ENCODE measurements at places on chromosomes 1 and 21.

- DNase-seq: no peak
These were observed 159.0 kb upstream of the IGSF21 start for GRCh38 chr1:17948594-17948993.

- no peak for DNase-seq
These were observed 77.2 kb upstream of the TARDBP start for GRCh38 chr1:10935246-10935645.

- DNase-seq: no peak
These were observed 107.3 kb upstream of the POU3F1 start for GRCh38 chr1:38153778-38154470.

GRCh38 chr1:50417946-50418599 is 5.2 kb downstream of the DMRTA2 start:
- DNase-seq: no peak

DNA sequence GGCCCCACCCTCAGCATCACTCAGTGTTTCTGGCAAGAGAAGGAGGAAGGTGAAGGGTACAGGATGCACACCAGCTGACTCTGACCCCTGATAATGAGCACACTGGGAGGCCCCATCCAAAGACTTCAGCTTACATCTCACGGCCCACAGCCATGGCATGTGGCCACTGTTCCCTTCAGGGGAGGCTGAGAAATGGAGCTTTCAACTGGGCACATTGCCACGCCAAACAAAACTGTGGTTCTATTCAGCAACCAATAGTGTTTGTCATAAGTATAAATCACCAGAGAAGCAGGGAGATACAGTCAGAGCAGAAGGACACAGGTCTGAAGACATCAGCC is 12.7 kb upstream of the TRAF3IP3 start:
- DNase-seq: no peak

- no peak for DNase-seq
These were observed 137.4 kb downstream of the FGGY start for GRCh38 chr1:59434336-59434735.

- no peak for DNase-seq
These were observed 24.6 kb upstream of the PLA2G2C start for GRCh38 chr1:20210736-20211460.

DNA sequence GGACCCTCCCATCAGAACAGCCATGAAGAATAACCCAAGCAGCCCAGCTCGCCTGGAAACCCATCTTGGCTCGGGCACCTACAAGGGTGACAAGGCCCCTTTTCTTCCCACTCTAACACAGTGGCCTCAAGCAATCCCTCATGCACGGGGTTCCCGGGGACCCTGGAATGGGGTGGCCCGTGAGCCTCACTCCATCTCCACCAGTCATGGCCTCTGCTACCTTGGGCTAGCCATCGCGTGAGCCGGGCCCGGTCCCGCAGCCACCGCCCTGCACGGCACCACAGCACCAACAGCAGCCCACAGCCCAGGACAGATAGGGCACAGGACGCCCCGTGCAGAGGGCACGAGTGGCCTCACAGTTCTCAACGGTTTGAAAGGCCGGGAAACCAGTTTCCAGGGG is 19.0 kb downstream of the WDR4 start:
- DNase-seq: no peak

- no peak for DNase-seq
These were observed 19.5 kb downstream of the OLFM3 start for GRCh38 chr1:101977266-101977665.

GRCh38 chr1:36784147-36784859 is 250.0 kb downstream of the GRIK3 start:
- DNase-seq: no peak

GRCh38 chr1:168330285-168330684 is 49.6 kb downstream of the TBX19 start:
- DNase-seq: no peak

GRCh38 chr1:223545343-223545742 is 120.2 kb downstream of the CAPN8 start:
- DNase-seq: no peak

DNA sequence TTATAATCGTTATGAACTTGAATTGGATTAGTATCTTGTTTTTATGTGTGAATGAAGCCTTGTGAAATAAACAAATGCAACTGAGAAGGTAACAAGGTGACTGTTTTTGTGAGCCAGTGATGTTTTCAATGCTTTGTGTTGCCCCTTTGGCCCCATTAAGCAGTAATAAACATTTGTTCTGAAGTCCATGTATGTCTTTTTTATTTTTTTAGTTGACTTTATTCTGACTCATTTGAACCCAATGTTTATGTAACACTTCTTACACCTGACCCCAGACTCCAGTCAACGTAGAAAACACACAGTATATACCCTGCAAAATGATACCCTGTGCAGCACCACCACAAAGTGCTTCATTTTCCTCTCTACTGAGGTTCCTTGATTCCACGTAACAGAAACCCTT is 4.6 kb upstream of the CACYBP start:
- DNase-seq: no peak

DNA sequence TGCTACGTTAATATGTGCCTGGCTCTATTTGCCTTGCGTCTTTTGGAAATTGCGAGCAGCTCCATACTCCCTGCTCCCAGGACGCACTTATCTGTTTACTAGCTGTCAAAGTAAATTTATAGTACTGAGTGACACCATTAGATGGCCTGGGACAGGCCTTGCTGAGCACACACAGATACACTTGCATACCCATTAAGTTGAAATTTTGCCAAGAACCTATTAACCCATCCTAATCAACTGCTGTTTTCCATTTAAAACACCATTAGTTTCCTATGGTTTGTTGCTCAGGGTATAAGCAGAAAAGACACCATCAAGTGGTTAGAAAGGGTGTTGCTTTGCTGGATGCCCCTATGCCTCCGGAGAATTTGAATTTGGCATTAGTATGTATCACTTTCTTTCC is 187.3 kb downstream of the SLC44A5 start:
- DNase-seq: no peak

- DNase-seq: no peak
These were observed 21.9 kb upstream of the ID3 start for GRCh38 chr1:23581219-23581618.

DNA sequence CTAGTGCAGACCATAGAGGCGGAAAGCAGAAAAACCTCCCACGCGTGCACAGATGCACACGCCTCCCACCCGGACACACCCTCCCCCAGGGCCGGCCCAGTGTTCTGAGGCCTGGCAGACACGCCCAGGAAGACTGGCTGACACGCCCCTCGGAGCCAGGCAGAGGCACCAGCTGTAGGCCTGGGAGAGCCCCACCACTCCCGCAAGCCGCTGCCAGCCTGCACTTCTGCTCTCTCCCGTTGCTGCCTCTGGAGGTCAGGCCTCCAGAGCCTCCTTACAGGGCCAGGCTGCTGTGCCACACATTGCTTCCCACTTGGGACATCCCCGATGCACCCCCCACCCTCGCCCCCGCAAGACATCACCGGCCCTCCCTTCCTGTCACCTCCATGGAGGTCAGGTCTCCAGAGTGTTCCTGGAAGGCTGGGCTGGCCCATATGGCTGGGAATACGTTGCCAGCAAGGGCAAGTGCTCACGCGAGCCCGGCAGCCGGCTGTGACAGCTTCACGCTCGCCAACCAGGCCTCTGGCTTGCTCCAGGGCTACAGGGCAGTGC is 40.4 kb downstream of the CASZ1 start:
- DNase-seq: no peak

DNA sequence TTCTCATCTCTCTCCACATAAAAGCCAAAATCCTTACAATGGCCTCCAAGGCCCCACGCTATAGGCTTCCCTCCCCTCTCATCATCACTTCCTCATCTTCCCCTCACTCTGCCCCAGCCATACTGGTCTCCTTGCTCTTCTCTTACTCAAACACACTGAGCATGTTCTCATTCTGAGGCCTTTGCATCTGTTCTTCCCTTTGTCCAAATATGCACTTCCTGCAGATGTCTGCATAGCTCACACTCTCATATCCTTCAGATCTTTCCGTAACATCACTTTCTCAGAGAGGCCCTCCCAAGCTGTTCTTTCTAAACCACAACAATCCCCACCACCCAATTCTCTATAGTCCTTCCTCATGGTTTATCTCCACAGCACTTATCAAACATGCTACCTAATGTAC is 284.1 kb downstream of the HHIPL2 start:
- no peak for DNase-seq

DNA sequence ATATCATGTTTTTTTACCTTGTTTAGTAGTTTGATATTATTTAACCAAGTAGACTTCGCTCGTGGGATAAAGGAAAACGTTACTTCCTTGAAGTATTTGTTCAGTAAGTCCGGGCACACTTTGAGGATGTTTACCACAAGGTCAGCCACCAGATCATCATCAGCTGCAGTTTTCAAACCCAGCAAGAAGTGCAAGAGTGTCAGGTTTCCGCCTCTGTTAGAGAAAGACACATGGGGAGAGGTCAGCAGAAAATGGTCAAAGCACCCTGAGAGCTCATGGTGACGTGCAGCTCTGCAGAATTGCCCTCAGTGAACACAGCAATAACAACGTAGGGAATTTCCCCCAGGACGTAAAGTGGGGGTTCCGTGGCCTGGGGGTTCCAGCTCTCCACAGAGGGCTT is 24.4 kb downstream of the URB1 start:
- no peak for DNase-seq

DNA sequence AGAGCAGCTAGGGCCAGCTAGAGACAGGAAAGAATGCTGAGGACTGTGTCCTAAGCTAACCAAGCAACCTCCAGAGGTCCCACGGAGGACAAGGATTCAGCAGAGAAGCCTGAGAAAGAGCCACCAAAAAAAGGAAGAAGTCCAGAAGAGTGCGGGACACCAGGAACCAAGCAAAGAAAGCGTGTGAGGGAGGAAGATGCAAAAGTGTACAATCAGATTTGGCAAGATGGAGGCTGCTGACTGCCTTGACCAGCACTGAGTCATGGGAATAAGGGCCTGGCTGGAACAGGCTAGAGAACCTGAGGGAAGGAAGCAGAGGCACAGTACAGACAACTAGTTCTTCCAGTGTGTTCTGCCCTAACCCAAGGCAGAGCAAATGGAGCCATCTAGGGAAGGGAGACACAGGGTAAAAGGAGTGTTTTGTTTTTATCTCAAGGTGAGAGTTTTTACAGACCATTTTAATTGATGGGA is 18.5 kb downstream of the TP53BP2 start:
- DNase-seq: no peak

GRCh38 chr1:214573386-214574318 is 22.2 kb upstream of the PTPN14 start:
- DNase-seq: no peak

DNA sequence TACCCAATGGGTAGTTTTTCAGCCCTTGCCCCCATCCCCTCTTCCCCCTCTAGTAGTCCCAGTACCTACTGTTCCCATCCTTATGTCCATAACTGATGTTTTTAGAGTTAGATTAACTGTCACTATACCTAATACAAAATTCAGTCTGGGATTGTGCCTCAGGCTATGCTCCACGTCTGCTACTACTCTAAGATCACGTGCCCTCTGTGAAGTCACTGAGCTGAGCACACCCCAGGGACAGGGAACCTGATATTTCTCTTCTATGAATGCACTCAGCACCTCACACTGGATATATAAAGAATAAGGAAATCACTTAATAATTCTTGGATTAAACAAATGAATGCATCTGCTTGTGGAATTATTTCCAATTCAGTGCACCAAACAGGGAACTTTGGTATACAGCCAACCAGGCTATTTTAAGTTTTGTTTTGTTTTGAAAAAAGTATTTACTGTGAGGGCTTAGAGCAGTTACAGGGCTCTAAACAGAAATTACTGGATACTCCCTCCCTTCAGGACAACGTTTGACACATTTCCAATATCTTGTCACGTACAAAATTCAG is 307.9 kb downstream of the SMYD3 start:
- DNase-seq: no peak

GRCh38 chr1:24254783-24255182 is 64.4 kb upstream of the GRHL3 start:
- no peak for DNase-seq

DNA sequence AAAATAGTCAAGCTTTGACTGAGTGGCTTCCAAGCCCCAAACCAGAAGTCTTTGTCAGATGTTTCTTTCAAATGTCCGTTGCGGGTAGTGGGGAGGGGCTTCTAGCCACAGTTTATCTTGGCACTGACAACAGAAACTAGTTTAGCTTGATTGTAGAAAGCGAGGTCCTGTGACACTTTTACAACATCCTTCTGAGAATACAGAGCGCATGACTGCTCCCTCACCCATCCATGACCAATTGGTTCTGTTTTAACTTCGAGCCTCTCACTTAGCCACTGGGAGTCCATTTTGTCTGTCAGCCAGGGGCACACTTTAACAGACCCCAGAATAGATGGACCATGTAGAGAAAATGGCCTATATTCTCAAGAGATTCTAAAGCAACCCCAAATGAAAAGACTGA is 199.2 kb upstream of the ST6GALNAC5 start:
- no peak for DNase-seq

DNA sequence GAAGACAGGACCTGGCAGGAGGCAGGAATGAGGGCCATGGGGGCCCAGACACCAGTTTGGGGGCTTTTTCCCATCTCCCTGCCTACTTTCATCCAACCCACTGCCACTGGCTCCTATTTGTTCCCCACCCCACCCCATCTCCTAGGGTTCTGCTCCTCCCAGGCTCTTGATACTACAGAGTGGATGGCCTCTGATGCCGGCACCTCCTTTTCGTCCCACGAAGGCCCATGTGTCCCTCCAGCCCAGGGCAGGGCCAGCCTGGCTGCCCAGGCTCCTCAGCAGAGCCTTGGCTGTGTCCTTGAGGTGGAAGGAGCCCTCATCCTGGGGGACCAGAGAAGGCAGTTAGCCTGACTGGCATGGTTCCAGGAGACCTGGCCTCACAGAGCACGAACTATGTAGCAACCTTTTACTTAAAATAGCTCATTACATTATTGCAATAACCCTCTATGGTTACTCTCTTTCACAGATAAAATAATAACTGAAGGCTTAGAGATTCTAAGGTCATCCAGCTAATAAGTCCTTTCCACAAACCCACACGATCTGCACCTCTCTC is 3.5 kb downstream of the POMGNT1 start:
- DNase-seq: no peak

DNA sequence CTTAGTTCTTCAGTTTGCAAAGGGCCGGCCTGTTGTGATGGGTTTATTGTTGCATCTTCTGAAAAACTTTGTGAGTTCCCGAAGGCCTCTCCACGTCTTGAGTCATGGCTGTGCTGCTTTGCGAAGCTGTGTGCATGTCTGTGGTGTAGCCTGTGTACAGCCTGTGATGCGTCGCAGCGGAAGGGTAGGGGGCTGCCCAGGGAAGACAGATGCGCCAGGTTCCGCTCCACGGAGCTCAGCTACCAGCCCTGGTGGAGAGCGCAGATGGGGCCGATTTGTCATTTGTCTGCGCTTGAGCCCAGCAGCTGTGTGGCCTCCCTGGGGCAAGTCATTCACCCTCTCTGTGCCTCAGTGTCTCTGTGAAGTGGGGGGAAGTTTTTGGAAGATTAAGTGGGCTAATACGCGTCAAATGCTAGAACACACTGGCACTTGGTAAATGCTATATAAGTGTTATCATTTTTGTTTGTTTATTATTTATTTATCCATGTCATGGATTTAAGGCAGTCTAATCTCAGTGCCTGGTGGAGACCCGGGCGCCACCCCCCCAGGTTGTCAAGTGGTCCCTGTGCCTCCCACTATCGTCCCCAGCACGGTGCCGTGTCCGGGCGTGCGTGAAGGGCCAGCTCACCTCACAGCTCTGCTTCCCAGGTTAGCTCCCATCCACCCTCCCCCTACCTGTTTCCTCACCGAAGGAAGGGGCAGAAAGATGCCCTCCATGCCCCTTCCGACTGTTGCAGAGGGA is 8.4 kb downstream of the PDE9A start:
- DNase-seq: no peak

GRCh38 chr1:152901631-152902030 is 6.7 kb upstream of the IVL start:
- no peak for DNase-seq

- no peak for DNase-seq
These were observed 318.6 kb upstream of the TMPRSS15 start for GRCh38 chr21:18722193-18722592.

All from NCI-H460 (cell line).